ENCODE measurements at places on chromosomes 6 and 20. TPM values are rescaled to one million over a fixed set of nuclear protein-coding genes. Genes with fewer than 3 reads are reported as not detected.

TSBP1 gene
- total RNA-seq, result not detected

- no peak for DNase-seq
- peaks cover 3% of the 10 kb centered on the region for H3K27me3 ChIP-seq
- no peak overlapping the region for H3K27ac ChIP-seq
- no peak overlapping the region for H3K4me3 ChIP-seq
- no peaks in the 10 kb centered on the region for H3K36me3 ChIP-seq
Measured at GRCh38 chr6:116027801-116028200, 32.9 kb downstream of the FRK start.

KHDC1L gene
- total RNA-seq, result not detected

- H3K4me3 ChIP-seq, result peak overlapping the region; percentile 97
- H3K27me3 ChIP-seq, result peaks cover 9% of the 10 kb centered on the region
- no peak for DNase-seq
- peaks cover 36% of the 10 kb centered on the region for H3K36me3 ChIP-seq
- peak overlapping the region; percentile 94 for H3K27ac ChIP-seq
- peaks cover 53% of the 10 kb centered on the region for H3K4me1 ChIP-seq
Measured at GRCh38 chr6:31272436-31272835, 544 bp upstream of the HLA-C start.

ATP9A gene
- 19.6 TPM for total RNA-seq

C20orf144 gene
- 0.29 TPM for total RNA-seq

- no peak for DNase-seq
- peaks cover 9% of the 10 kb centered on the region for H3K36me3 ChIP-seq
Measured at GRCh38 chr6:143595251-143596036, 82.3 kb upstream of the PHACTR2 start.

TTBK1 gene
- 1.7 TPM for total RNA-seq

- no peak overlapping the region for H3K4me3 ChIP-seq
- no peak for DNase-seq
- no peaks in the 10 kb centered on the region for H3K36me3 ChIP-seq
Measured at GRCh38 chr20:18254615-18255014, 33.7 kb upstream of the ZNF133 start.
